ENCODE measurements at places on chromosomes 4 and X.

DNA sequence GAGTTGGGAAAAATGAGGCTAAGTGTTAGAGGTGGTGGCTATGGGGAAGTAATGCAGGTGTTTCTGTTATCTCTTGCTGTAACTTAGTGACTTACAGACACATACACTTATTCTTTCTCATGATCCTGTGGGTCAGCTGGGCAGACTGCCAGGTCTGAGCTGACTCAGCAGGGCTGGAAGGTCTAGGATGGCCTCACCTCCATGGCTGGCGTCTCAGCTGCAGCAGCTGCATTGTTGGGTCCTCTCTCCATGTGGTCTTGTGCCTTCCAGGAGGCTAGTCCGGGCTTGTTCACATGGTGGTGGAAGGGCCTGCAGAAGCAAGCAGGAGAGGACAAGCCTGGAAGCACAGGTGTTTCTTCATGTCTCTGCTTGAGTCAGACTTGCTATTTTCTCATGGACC is 172.7 kb downstream of the NHS start:
- DNase-seq = peak; percentile 56

GRCh38 chr4:153651116-153651515 is 33.0 kb upstream of the TLR2 start:
- no peak for DNase-seq

DNA sequence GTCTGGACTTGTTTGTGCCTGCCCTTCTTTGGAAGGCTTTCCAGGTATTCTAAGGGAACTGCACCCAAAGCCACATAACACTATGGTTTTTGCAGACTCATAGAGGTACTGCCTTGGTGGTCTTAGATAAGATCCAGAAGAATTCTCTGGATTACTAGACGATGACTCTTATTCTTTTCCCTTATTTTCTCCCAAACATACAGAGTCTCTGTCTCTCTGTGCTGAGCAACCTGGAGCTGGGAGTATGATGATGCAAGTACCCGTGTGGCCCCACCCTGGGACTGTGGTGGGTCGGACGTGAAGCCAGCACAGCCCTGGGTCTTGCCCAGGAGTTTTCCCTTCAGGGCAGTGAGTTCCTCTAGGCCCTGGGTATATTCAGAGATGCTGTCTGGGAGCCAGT is 1342.4 kb upstream of the TENM3 start:
- no peak for DNase-seq

GRCh38 chr4:84856468-84857049 is 109.9 kb downstream of the WDFY3 start:
- no peak for DNase-seq

- no peak for DNase-seq
Measured at GRCh38 chrX:50442426-50443116, 28.1 kb downstream of the DGKK start.

DNA sequence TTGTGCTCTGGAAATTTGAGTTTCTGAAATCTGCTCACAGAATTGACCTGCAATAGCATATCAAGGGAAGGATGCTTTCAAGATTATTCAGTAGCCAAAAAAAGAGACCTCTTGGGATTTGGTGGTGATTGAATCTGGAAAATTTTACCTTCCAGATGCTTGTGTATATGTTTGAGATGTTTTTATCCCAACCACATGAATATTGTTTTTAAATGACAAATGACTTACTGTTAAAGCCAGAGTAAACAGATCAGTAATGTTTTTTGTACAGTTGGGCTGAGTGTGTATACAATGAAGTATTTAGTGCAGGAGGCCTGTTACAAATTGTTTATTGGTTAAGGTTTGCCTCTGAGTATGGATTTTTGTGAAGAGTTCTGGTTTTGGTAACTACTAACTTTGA is 126.5 kb downstream of the CBR4 start:
- DNase-seq = no peak

DNA sequence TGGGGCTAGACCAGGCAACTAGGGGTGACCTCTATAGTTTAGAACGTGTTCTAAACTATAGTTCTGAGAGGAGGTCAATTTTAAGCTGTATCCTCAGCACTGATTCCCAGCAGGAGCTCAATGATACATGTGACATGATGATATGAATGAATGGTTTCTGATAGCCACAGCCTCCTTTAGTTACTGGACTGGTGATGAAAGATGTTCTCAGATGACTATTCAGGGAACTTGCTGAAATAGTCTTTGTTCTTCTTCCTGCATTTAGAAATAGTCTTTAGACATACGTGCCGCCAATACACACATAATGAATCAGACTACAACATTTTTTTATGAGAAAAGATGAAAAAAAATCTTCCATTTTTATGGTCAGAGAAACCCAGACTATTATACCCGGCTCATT is 116.3 kb upstream of the TMEM150C start:
- DNase-seq = no peak

GRCh38 chr4:166088576-166088975 is 215.5 kb downstream of the TLL1 start:
- DNase-seq = no peak

DNA sequence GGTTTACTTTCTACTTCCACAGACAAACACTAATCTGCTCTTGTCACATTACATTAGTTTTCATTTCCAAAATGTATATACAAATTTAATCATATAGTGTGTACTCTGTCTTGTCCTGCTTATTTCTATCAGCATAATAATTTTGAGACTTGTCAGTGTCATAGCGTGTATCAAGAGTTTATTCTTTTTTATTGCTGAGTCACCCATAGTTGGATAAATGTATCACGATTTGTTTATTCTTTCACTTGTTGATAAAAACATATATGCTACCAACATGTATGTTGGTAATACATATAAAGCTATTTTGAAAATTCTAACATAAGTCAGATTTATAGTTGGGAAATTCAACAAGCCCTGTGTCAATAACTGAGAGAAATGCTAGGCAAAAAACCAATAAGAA is 261.2 kb downstream of the TRAM1L1 start:
- no peak for DNase-seq

GRCh38 chr4:8723222-8723980 is 130.8 kb downstream of the CPZ start:
- DNase-seq = peak; percentile 30

DNA sequence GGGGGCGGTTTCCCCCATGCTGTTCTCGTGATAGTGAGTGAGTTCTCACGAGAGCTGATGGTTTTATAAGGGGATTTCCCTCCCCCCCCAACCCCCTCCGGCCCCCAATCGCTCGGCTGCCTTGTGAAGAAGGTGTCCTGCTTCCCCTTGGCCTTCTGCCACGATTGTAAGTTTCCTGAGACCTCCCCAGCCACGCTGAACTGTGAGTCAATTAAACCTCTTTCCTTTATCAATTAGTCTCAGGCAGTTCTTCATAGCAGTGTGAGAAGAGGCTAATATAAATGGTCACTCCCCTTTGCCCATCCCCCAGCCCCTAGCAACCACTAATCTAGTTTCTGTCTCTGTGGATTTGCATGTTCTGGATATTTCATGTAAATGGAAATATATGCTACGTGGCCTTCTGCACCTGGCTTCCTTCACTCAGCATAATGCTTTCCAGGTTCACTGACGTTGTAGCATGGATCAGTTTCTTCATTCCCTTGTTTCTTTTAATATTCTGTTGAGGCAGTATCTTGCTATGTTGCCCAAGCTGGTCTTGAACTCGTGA is 16.4 kb downstream of the GPR143 start:
- DNase-seq = no peak

- no peak for DNase-seq
Measured at GRCh38 chr4:170803492-170803891, 713.7 kb upstream of the AADAT start.

DNA sequence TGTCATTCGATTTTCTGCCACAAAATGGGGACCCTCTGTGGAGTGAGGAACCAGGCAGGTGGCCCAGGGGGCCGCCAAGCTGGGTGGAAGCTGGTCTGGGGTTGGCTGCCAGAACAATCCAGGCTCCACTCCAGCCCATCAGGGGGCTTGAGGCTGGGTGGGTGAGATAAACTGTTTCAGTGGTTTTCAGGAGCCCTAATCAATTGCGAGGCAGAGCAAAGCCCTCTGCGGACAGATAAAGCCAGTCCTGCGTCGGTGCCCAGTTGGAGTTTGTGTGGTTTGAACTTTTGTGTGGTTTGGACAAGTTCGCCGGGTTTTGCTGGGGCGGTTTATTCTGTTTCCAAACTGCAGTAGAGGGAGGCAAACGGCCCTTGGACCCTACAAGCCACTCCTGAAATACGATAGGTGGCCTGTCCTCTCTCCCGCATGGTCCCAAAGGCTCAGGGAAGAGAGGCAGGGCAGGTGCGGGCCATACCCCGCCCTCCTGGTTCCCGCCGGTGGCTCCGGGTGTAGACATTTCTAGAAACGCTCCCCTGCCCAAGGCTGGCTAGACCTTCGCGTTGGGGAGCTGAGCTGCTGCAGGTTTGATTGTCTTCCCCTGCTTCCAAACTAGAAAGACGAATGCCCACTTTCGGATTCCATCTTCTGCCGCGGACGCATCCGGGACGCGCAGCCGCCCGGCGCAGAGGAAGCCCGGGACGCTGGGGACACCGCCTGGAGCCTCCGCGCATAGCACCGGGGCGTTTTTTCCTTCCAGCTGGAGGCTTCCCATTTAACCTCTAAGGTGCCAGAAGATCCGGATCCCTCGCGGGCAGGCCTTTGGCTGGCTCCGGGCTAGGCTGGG is 169.0 kb upstream of the BCOR start:
- DNase-seq = peak; percentile 74

GRCh38 chr4:173170182-173170778 is 1.7 kb downstream of the GALNT7 start:
- DNase-seq = no peak

DNA sequence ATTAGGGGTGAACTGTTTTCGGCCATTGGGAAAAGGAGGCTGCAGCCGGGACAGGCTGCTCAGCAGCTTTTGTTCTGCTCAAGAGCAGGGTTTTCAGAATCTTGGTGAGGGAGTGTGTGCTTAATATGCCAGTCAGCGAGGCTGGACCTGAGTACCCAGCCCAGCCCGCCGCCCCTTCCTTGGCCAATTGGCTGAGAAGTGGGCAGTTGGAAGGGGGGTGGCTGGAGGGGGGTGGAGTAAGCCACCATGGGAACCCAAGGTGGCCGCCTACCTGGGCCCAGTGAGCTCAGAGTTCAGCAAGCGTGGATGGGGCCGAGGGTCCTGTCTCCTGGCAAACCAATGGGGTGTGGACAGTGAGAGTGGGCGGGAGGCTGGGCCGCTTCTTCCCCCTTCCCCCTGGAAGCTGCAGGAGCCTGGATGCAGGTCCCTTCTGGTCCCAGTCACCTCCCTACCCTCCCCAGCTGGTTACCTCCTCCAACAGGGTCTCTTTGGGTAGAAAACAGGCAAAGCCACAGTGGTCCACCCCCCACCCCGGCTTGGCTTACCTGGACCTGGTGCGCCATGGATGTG is 52.5 kb downstream of the SORCS2 start:
- no peak for DNase-seq

- no peak for DNase-seq
Measured at GRCh38 chrX:68261060-68261672, 172.1 kb downstream of the OPHN1 start.

- no peak for DNase-seq
Measured at GRCh38 chr4:54643958-54644751, 13.6 kb upstream of the KIT start.

All from ureter (tissue), 1 donor.